DMS153 (cell line): ENCODE measurements at places on chromosomes 7 and 10.

DNA sequence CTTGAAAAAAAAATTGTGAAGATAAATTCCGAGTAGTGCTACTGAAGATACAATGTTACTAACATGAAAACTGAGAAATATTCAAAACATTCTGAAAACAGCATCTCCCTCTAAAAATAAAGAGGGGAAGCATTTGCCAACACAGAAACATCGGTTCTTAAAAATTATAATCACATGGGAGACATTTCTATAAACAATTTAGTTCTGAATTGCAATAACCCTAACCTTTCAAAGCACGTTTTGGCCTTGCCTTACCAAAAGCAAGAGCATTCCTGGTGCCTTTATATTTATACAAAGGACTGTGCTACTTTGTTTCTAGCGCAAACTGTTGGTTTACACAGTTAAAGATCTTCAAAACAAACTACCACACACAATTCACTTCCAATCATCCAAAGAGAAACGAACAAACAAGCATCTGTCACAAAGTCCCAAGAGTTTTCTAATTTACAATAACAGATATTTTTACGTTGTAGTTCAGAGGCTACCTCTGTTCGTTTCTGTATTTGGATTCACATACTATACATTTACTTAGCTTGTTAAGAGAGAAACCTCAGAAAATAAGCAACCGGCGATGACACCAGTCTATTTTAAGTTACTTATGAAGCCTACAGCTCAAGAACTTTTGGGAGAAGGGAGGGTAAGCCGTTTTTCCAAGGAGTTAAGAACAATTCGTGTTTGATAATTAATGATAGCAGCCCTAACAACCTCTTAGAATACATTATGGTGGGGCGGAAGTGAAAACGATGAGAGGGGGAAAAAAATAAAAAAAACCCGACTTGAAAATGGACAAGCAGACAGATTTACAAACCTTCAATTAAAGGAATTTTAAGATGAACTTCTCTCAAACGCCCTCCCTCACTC is 1.3 kb downstream of the ABI1 start:
- no peak for DNase-seq

DNA sequence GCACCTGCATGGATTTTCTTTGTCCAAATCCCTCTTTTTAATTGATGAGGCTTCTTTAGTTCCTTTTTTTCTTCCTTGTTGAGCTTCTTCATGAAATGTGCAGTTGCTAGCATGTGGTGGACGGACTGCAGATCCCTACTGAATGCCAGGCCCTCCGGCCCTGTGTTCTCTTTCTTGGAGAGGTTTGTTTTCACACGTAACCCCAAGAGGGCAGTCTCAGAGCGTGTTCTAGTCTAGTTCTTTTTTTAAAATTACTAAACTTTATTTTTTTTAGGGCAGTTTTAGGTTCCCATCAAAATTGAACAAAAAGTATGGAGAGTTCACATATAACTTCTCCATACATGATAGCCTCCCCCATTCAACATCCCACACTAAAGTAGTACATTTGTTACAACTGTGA is 190.0 kb downstream of the CFTR start:
- no peak for DNase-seq

DNA sequence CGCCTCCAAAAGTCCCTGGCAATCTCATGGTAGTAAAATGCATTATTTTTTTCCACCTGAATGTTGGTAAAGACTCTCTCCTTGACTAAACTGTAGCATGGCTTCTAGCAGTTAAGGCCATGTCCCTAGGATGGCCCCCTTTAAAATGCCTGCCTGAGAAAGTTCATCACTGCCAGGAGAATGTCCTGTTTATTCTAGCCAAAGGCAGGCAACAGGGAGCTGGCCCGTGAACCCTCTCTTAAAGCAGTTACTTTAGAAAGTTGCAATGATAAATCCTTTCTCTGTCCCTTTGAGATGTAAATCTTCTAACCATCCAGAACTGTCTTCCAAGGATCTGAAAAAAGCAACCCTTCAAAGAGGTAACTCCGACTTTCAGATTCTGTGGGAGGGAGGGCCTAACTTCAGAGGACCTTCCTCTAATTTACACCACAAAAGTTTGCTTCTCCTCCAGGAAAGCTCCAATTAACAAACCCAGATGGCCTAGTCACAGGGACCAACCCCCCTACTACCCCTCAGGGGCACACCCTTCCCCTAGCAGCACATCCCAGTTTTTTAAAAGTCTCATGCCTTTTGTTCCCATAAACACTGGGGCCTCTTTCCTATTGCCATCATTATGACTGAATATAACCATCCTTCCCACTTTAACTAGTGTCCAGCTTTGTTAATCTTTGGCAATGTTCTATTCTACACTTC is 5.5 kb downstream of the DNTT start:
- DNase-seq = no peak

- DNase-seq = no peak
These were observed 73.0 kb downstream of the UBE3C start for GRCh38 chr7:157211690-157212089.

- no peak for DNase-seq
These were observed 5.8 kb downstream of the UNCX start for GRCh38 chr7:1238450-1238882.

DNA sequence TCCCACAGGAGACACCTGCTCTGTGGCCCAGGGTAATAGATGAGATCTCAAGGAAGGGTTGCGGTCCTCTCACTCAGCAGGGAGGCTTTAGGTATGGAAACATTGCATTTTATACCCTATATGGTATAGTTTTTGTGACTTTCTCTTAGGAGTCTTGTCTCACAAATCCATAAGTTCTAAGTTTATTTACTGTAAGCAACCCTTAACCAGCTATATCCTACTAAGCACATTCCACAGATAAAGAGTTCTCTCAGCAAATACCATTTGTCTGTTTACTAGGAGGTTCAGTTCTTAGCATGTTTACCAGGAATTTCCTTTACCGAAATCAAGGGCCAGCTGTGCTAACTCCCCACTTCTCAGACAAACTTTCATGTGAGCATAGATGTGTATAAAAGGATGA is 66.9 kb downstream of the ANLN start:
- DNase-seq = no peak

DNA sequence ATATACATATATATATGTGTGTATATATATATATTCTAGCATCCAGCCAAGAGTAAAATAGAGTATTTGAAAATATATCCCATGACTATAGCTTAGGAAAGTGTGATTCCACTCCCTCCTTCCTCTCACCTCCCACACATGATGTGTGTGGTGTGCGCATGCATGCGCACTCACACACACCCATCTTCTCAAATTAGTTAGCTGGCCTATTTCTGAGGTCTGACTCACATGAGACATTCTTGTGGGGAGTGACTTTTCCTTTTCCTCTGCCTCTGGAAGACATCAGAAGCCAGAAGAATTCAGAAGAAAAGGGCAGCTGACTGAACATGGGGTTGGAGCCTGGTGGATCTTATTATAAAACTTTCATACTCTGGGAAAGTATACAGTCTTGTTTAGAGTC is 793.5 kb upstream of the ZNF722 start:
- no peak for DNase-seq

DNA sequence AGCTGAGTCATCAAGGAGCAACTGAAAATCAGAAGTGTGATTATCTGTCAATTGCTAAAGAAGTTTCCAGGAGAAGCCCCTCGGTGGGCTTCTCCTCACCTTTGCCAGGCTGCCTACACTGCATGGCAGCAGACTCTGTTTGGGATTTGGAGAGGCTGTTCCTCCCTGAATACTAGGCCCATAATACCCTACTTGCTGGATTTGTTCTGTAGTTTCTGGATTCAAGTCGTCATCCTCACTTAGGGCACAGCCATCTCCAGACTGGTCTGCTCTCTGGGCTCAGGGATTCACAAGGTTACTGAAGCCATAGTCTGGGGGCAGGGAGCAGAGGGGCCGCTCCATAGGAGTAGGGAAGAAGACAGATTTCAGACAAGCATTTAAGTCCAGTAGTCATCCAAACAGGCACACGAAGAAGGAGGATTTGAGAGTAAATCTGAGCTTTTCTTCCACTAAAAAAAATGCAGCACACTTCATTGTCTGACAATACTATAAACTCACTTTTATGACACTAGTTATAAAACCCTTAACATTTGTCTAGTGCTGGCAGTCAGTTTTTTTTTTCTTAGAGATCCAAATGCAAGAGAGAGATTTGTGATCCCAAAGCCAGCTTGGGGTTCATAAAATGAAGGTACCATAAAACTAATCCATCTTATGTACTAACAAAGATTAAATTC is 723.3 kb downstream of the GRID1 start:
- DNase-seq = no peak

GRCh38 chr10:129790715-129791446 is 173.2 kb downstream of the EBF3 start:
- DNase-seq = peak; percentile 40

GRCh38 chr10:21278491-21279216 is 246.8 kb downstream of the SKIDA1 start:
- DNase-seq = no peak

DNA sequence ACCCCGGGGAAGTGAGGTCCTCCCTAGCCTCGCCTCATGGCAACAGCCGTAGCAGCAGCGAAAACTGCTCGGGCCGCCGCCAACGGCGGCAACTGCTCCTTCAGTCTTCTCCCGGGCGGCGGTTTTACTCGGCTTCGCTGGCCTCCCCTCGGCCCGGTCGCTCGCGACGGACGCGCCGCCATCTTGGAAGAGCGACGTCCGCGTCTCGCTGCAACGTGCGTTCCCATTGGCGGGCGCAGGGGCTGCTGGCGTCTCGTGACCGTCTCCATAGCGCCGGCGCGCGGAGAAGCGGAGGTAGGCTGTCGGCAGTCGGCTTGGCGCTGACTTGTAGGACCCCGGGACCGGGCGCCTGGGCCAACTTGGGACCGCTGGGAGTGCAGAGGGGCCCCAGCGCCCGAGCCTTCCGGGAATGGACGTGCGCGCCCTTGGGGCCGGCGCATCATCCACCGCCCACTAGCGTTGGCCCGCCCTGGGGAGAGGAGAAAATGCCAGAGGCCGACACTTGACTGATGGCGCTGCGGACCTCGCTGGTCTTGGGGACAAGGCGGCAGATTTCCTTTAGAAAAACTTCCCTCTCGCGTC is at the start of gene SNX13:
Gene SNX13, minus strand, starts transcription at position 193 of the 582 bp plus-strand sequence. CDS start 199 bp downstream, outside the sequence.
- DNase-seq = peak; percentile 84

- no peak for DNase-seq
These were observed 1674.9 kb downstream of the REEP3 start for GRCh38 chr10:65196111-65196510.

GRCh38 chr7:42805601-42806000 is 106.3 kb downstream of the C7orf25 start:
- no peak for DNase-seq

DNA sequence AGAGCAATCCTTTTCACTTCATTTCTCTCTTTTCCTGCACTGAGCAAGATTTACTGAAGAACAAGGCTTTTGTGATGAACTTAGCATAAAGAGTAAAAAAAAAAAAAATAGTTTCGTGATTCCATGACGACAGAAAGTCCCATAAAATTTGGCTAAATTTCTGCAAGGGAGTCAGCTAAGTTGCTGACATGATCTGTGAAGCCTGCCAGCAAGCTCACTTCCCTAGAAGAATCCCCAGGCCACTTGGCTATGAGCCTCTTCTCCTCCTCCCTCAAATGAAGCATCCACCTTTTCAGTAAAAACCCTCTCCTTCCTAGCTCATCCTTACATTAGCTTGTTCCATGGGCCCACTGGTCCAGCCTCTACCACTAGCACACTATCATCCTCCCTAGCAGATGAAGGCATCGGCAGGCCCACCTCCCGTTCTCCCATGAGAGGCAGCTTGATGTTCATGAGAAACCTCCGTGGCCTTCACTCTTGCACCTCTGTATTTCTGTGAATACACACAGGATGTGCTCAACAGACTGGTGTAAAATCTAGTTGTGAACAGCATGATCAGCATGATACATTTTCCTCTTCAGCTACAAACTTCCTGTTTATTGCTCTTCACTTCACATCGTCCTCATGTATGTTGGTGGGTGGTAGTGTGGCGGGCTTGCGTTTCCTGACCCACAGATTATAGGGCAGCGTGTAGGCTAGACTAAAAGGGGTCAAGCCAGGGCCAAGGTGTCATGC is 30.9 kb downstream of the GIMAP8 start:
- no peak for DNase-seq
